ENCODE measurements at places on chromosomes 2 and 18. TPM values are rescaled to one million over a fixed set of nuclear protein-coding genes. Genes with fewer than 3 reads are reported as not detected.
A peak's percentile ranks its signal among the peaks of the same experiment; 100 is the strongest.

Gene SERPINB12
- total RNA-seq: not detected

Gene EHD3
- 29.7 TPM for total RNA-seq

Gene TCF23
- total RNA-seq: 0.08 TPM

Gene GAL3ST2
- not detected for total RNA-seq

- DNase-seq: no peak
These were observed 16.7 kb downstream of the RNF144A start for GRCh38 chr2:6933911-6934310.

DNA sequence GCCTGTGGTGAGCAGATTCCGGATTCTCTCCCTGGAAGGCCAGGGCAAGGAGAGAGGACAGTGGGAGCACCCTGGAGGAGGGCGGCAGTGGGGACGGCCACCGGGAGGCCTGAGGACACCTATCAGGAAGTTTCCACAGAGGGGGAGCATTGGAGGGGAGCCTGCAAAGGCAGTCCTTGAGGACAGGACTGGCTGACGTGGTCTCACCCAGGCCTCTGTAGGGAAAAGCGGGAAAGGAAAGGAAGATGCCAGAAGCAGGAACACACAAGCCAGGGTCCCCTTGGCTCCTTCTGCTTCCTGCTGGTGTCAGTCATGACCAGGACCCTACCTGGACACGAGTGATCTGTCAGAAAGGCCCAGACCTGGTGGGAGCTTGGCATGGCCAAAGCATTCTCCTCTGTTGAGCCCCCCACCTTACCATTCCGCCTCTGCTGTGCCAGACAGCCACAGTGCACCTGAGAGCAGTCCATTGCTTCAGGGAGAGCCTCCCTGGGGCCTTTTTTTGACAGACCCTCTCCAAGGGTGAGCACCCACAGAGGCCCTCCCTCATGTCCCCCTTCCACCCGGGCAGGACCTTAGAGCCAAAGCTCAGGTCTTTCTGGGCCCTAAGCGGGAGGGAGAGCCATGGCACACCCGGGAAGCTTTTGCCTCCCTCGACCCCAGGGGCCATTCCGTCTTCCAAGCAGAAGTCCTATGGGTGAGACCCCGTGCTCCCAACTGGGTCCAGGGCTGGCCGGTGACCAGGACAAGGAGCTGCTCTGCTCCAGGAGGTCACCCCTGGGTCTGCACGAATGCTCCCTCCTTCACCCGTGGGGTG, 333.1 kb downstream of the DYSF start:
- no peak for DNase-seq

- DNase-seq: peak; percentile 30
These were observed 787 bp downstream of the ERBB4 start for GRCh38 chr2:212537726-212538304.

- DNase-seq: no peak
These were observed 279.1 kb downstream of the ZEB2 start for GRCh38 chr2:144240656-144241339.

- DNase-seq: no peak
These were observed 64.3 kb downstream of the EDAR start for GRCh38 chr2:108924580-108925251.

- no peak for DNase-seq
These were observed 156.5 kb upstream of the L3MBTL4 start for GRCh38 chr18:6571239-6571602.

DNA sequence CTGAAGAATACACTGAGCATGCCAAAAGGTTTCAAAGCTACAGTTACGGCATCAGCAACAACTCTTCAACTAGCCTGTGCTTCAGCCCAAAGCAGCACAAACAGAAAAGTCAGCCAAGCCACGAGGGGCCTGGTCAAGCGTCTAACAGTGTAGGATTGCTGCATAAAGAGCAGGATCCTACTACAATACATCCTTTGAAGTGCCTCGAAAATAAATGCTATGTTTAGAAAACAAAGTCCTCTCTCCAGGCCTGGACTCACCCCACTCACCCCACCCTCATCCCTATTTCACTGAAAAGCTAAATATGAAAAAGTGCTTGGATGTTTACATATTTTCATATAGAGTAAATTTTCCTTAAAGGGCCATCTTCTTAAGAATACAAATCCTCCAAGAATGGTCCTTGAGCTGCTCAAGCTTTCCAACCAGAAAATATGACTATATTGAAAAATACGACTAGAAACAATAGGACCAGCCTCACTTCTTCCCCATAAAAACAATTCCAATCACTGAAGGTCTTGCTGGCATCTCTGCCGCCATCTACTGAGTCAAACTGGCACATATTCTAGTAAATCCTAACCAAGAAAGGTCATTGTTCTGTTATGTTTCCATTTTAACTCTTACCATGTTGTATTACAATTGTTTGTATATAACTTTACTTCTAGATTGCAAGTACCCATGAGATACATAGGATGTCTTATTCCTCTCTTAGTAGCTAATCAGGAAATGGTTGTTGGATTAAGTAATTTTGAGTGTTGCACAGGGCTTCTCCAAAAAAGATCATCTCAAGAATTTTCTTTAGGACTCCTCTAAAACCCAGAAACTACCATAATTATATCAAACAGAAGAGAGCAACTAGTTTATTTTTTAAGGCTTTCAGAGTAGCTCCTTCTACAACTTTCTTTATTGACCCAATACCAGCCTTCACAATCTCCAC, 63.6 kb downstream of the CLHC1 start:
- DNase-seq: no peak

DNA sequence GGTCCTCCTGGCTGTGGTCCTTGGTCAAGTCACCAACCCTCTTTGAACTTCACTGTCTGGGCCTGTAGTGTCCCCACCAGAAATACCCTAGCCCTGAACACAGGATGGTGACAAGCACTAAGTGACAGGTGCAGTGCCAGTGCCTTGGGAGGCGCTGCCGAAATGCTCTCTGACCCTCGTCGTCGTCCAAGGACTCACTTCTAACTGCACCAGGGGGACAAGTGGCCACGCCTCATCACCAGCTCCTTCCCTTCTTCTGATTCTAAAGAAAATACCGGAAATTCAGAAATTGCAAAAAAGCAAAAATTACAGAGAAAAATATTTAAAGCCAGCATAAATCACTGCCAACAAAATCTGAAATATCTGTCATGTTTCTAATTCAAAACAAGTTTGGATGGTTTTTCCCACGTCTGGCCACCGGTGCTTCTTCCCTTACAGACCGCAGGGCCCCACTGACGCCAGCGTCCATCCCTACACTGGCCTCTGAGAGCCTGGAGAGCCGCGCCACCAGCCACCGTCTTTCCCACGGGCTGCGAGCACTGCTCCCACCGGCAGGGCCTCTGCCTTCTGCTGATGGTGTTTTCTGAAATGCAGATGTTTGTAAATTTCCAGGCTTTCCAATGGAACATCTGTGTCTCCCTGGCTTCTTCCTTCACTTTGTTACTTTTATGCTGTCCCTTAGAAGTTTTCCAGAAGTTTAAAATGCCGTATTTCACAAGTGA, 37.4 kb upstream of the GPC1 start:
- no peak for DNase-seq

DNA sequence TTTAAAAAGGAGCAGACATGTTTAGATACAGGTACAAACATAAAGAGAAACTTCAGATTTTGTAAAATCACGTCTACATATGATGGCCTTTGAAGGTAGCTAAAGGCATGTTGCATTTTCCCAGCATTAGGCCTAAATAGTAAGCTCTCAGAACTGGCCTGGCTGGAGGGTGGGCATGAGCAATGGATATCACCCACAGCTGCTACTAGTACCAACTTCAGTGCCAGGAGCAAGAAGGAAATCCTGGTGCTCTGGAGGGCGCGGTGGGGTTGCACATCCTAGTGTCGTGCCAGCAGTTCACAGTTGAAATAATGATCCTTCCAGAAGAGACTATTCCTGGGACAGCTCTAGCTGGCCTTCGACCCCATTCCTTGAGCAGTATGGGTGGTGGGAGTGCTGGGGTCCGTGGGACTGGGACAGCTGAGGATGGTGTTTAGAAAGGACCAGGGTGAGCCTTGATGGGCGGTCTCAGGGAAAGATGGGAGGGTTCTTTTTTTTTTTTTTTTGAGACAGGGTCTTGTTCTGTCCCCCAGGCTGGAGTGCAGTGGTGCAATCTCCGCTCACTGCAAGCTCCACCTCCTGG, 4.9 kb downstream of the DES start:
- DNase-seq: no peak

DNA sequence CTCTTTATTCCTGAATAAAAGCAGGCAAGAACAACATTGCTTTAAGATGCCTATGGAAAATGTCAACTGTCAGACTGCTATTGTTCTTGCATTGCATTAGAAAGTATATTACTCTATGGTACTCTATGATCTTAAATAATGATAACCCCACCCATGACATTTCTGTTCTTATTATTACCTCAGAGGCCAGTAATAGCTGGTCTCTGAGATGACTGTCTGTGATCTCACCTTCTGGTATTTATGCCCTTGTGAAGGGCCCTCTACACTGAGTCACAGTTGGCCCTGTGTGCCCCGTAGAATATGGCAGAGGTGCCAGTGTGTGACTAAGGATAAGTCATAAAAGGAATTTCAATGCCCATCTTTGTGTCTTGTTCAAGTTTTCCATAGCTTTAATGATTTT, 61.0 kb downstream of the SPP2 start:
- no peak for DNase-seq

GRCh38 chr18:76487070-76487469, 8.0 kb downstream of the ZNF516 start:
- DNase-seq: no peak

GRCh38 chr2:12287220-12287751, 429.4 kb upstream of the TRIB2 start:
- peak; percentile 20 for DNase-seq

- no peak for DNase-seq
These were observed 99.6 kb downstream of the KCNF1 start for GRCh38 chr2:11011359-11011758.

DNA sequence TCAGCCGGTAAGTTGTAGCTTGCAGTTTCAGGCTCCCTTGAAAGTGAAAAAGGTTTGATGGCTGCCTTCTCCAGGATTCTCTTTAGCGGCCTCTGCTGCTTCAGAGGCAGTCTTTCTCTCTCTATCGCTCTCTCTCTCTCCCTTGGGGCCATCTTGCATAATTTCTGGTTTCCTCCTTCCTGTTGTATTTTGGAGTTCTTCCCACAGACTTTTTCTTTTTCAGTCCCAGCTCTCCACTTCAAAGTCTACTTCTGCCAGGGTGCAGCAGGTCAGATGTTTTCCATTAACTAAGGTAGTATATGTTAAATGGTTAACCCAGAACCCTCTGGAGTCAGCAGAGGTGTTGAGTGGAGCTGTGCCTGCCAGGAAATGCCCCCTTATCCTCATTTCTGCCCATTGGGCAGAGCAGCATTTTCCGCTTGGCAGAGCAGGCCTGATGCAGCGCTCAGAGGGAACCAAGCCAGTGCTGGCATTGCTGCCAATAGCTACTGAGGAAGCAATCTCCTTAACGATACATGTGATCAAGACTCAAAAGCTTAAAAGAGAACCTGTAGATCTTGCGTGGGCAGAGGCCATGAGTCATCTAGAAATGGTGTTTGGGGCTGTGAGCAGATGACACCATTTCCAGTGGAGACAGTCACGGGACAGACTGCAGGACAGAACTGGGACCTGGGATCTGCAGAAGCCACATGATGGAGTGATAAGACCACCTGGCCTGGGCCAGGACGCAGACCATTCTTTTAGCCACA, 20.8 kb downstream of the DBI start:
- peak; percentile 69 for DNase-seq

Measured in left ventricle myocardium inferior (tissue), 1 donor.